ENCODE measurements at places on chromosomes 3 and 15.

DNA sequence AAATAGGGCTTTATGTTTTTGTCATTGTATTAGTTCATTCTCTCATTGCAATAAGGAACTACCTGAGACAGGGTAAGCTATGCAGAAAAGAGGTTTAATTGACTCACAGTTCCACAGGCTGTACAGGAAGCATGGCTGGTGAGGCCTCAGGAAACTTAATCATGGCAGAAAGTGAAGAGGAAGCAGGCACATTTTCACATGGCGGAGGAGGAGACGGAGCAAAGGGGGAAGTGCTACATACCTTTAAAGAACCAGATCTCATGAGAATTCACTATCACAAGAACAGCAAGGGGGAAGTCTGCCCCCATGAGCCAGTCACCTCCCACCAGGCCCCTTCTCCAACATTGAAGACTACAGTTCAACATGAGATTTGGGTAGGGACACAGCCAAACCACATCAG is 25.6 kb downstream of the CEP63 start:
- no peak for DNase-seq

DNA sequence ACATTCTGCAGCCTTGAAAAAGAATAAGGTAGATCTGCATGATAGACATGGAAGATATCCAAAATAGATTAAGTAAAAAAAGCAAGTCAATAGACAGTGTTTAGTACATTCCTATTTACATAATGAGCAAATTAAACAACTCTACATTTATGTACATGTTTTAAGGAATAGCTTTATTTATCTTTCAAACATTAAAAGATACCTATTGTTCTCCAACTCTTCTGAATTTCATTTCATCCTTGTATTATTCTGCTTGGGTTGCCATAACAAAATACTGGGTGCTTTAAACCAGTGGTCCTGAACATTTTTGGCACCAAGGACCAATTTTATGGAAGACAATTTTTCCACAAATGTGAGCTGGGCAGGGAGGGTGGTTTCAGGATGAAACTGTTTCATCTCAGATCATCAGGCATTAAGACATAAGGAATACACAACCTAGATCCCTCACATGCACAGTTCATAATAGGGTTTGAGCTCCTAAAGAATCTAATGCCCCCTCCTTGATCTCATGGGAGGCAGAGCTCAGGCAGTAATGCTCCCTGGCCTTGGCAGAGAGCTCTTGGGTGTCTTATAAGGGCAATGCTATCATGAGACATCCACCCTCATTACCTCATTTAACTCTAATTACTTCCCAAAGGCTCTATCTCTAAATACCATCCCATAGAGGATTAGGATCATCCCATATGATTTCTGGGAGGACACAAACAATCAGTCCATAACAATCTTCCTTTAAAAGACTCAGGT is 6.8 kb upstream of the KATNBL1 start:
- DNase-seq: no peak

- DNase-seq: no peak
Measured at GRCh38 chr3:79767194-79767904, 449 bp downstream of the ROBO1 start.

DNA sequence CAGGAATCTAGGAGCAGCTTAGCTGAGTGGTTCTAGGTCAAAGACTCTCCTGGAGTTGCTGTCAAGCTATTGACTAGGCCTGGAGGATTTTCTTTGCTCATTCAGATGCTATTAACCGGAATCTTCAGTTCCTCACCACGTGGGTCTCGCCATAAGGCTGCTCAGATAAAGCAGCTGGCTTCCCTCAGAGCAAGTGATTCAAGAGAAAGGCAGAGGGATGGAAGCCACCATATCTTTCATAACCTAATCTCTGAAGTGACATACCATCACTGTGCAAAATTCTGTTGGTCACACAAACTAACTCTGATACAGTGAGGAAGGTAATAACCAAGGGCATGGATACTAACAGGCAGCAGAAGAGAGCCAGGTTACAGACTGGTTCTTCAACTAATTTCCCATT is 72.7 kb upstream of the FLNB start:
- DNase-seq: no peak
